Thymus (tissue), 14 donors: ENCODE measurements at places on chromosomes 6 and 20. TPM values are rescaled to one million over a fixed set of nuclear protein-coding genes. Genes with fewer than 3 reads are reported as not detected.
A peak's percentile ranks its signal among the peaks of the same experiment; 100 is the strongest.

Gene HUS1B
- total RNA-seq, result 0.19 TPM

DNA sequence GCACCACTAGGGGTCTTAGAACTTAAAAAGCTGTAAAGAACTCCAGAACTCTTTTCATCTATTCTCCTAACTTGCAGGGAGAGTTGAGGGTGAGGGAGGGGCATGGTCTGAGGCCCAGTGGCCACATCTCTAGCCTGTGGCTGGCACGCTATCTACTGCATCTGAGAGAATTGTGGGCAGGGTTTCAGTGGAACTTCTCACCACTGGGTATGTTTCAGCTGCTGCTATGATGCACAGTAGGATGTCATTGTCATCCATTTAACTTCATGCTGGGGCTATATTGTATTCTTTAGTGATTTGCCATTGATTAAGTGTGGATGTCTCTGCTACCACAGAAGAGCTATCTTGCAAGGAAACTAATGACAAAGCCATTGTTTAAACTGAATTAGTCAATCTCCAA, 4.5 kb downstream of the TMEM14A start:
- no peak overlapping the region for H3K27ac ChIP-seq
- H3K36me3 ChIP-seq, result no peaks in the 10 kb centered on the region
- no peak for DNase-seq

- H3K27ac ChIP-seq, result no peak overlapping the region
- H3K4me1 ChIP-seq, result no peaks in the 10 kb centered on the region
- no peak overlapping the region for H3K4me3 ChIP-seq
- no peaks in the 10 kb centered on the region for H3K27me3 ChIP-seq
- no peak for DNase-seq
Observed at GRCh38 chr6:2979819-2980464, 8.6 kb upstream of the SERPINB6 start.

- no peak for DNase-seq
- H3K27me3 ChIP-seq, result peaks cover 10% of the 10 kb centered on the region
Observed at GRCh38 chr6:1554141-1554475, 55.6 kb upstream of the FOXC1 start.

- no peaks in the 10 kb centered on the region for H3K4me1 ChIP-seq
- no peak overlapping the region for H3K4me3 ChIP-seq
- H3K27ac ChIP-seq, result no peak overlapping the region
Observed at GRCh38 chr6:150745896-150746295, 119.6 kb upstream of the MTHFD1L start.

Gene UFL1
- 26.7 TPM for total RNA-seq

Gene CD2AP
- 32.8 TPM for total RNA-seq

Gene CRYBG1
- 12.2 TPM for total RNA-seq

GRCh38 chr20:17023036-17023435, 203.8 kb upstream of the PCSK2 start:
- no peaks in the 10 kb centered on the region for H3K4me1 ChIP-seq
- H3K27ac ChIP-seq, result no peak overlapping the region
- H3K27me3 ChIP-seq, result no peaks in the 10 kb centered on the region
- H3K36me3 ChIP-seq, result no peaks in the 10 kb centered on the region

DNA sequence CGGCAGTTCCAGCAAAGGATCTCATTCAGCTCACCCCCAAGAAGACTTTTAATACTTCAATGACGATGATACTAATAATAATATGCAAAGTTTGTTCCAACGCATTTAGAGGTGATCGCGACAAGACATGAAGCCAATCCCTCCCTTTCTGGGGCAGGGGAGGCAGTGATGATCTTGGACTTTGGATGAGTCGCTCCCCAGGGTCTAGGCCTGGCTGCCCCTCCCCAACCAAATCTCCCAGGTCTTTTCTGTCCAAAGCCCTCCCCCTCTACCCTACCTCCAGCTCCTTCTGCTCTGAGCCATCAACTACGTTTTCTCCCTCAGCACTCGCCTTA, 33.9 kb downstream of the HLA-A start:
- H3K4me3 ChIP-seq, result peak overlapping the region; percentile 42
- DNase-seq, result no peak
- H3K27ac ChIP-seq, result no peak overlapping the region

GRCh38 chr6:125451750-125452149, 150.0 kb upstream of the HDDC2 start:
- no peak overlapping the region for H3K27ac ChIP-seq
- no peaks in the 10 kb centered on the region for H3K27me3 ChIP-seq
- DNase-seq, result no peak
- H3K4me1 ChIP-seq, result peaks cover 3% of the 10 kb centered on the region
- no peaks in the 10 kb centered on the region for H3K36me3 ChIP-seq

GRCh38 chr6:90286884-90287488, 9.7 kb downstream of the BACH2 start:
- H3K27ac ChIP-seq, result peak overlapping the region; percentile 70
- peaks cover 48% of the 10 kb centered on the region for H3K4me1 ChIP-seq
- peak; percentile 78 for DNase-seq
- H3K4me3 ChIP-seq, result no peak overlapping the region
- H3K36me3 ChIP-seq, result peaks cover 6% of the 10 kb centered on the region

GRCh38 chr20:32648761-32649650, 24.7 kb downstream of the C20orf203 start:
- H3K27me3 ChIP-seq, result no peaks in the 10 kb centered on the region
- H3K27ac ChIP-seq, result no peak overlapping the region
- peaks cover 32% of the 10 kb centered on the region for H3K4me1 ChIP-seq

Gene HTR1E
- total RNA-seq, result not detected

Gene NFATC2
- 2.4 TPM for total RNA-seq

- no peak overlapping the region for H3K4me3 ChIP-seq
- DNase-seq, result no peak
- peaks cover 10% of the 10 kb centered on the region for H3K27me3 ChIP-seq
- H3K27ac ChIP-seq, result no peak overlapping the region
Observed at GRCh38 chr20:57434390-57434700, 43.1 kb downstream of the RBM38 start.

DNA sequence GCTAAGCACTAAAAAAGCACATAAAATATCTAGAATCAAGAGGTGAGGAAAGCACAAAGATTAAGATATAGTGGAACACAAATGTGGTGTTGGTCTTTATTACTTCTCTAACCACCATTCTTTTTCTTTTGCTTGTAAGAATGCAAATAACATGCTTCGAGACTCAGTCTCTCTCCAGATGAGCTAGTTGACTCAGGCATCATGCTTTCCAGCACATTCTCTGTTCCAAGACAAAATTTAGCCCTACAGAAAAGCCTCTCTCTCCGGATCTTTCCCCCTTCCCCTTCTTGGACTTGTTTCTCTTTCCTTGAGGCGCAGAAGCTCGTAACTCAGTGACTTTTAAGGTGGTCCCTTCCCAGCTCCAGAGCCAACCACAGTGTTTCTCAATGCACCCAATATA, 91.0 kb downstream of the FNDC1 start:
- no peak overlapping the region for H3K4me3 ChIP-seq
- no peaks in the 10 kb centered on the region for H3K36me3 ChIP-seq
- H3K27me3 ChIP-seq, result no peaks in the 10 kb centered on the region
- no peak for DNase-seq
- H3K27ac ChIP-seq, result no peak overlapping the region

Gene AGER
- 8.5 TPM for total RNA-seq

Gene NKX2-2
- 0.05 TPM for total RNA-seq

Gene ULBP3
- total RNA-seq, result 1.1 TPM

DNA sequence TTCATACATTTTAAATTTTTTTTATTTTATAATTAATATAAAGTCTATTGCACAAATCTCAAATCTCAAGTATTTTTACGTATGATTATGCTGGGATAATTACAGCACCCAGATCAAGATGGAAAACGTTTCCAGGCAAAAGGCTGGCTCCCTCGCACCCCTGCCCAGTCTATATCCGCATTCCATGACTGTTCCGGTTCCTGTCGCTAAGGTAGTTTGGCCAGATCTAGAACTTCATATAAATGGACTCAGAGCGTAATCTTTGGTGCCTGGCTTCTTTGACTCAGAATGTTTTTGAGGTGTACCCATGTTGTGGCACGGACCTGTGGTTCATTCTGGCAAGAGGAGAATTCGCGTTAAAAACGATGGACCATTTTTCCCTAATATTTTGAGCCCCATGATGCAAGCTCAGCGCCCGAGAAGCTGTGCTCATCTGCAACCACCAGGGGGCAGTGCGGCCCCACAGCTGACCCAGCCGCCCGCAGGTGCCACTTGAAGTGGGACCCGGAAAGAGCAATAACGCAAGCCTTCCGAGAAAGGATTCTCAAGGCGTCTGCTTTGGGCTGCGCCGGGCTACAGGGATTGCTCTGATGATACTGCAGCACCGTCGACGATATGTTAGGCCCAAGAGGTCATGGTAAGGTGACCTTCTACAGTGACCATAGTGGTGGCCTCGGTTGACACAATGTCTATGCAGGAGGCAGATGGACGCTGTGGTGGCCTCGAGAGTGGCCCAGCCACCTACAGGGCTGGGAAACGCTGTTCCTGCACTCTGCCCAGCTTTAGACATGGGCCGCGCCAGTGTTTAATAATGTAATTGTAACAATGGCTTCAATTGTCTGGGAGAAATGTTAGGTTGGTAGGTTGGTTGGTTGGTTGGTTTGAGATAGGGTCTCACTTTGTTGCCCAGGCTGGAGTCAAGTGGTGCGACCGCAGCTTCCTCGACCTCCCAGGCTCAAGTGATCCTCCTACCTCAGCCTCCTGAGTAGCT, 160.1 kb downstream of the ZMYND8 start:
- peak; percentile 35 for DNase-seq
- H3K27me3 ChIP-seq, result peaks cover 2% of the 10 kb centered on the region
- no peaks in the 10 kb centered on the region for H3K36me3 ChIP-seq
- no peak overlapping the region for H3K27ac ChIP-seq
- no peak overlapping the region for H3K4me3 ChIP-seq
